GM12878 (cell line): ENCODE measurements at places on chromosomes 1 and 21.

DNA sequence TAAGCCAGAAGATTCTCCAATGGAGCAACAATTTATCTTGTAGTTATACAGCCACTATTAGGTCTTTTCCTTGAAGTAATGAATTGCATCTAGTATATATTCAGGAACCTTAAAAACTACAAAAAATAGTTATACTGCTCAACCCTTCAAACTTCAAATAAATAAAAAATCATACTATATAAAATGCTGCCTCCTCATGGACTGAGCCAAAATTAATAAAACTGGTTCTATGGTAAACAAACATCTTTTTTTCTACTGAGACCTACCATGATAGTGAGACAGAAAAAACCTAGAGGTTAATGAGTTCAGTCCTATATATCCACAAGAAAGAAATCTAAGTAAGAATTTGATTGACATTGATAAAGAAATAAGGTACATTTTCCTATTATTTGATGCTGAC, 67.7 kb downstream of the GPATCH2 start:
- no peak for DNase-seq

DNA sequence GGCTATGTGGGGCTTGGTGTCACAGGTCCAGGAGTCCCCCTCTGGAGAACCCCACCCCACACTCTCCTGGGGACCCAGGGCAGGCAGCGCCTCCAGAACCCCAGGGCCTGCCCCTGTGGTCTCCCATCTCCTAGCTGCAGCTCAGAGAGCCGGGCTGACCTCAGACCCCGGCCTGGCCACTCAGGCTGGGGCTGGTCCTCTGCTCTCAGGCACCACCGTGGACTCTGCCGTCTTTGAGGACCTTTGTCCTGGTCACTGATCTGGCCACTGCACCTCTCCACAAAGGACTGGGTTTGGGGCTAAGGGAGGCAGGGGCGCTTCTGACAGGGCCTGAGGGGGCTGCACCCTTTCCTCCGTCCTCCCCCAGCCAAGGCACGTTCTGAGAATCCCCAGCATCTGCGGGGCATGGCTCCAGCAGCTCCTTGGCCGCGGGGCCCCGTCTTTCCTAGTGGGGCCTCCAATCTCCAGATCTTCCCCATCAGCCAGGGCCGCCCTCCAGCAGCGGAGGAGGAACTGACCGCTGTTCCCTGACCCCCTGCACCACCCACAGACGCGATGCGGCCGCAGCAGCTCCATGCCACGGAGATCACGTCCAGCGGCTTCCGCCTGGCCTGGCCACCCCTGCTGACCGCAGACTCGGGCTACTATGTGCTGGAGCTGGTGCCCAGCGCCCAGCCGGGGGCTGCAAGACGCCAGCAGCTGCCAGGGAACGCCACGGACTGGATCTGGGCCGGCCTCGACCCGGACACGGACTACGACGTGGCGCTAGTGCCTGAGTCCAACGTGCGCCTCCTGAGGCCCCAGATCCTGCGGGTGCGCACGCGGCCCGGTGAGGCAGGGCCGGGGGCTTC, 3.3 kb downstream of the VWA1 start:
- no peak for DNase-seq

DNA sequence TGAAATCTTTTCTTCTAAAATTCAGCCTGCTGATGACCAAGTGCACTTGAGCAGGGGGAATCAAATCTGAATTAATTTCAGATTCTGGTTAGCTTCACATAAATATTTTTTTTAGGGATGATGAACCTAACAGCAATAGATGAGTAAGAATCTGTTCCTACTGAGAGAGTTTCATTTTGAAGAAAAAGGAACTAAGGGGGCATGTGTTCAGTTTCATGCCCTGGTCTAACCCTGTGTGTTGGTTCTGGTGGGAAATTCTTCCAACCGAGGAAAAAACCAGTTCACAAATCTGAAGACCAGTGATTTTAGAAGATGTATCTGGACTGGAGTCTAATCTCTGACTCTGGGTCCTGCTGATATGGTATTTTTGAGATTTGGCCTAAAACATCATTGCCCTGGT, 13.7 kb downstream of the SELL start:
- peak; percentile 77 for DNase-seq

- no peak for DNase-seq
Measured at GRCh38 chr1:33735624-33736023, 128.3 kb upstream of the HMGB4 start.

DNA sequence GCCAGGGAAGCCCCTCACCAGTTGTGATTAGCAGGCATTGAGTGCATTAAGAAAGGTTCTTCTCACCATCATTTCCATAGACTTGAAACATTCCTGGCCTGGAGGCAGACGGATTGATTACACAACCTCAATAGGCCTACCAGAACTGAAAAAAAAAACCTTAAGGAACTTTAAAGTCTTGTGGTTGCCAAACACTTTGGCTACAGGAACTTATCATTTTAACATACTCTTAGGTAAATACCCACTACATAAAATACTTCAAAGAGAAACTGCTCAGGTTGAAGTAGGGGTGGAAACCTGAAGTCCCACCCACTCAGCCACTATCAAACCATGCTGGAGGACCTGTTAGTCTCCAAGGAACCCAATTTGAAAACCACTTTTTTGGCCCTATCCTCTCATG, 22.4 kb upstream of the HMGB4 start:
- no peak for DNase-seq

DNA sequence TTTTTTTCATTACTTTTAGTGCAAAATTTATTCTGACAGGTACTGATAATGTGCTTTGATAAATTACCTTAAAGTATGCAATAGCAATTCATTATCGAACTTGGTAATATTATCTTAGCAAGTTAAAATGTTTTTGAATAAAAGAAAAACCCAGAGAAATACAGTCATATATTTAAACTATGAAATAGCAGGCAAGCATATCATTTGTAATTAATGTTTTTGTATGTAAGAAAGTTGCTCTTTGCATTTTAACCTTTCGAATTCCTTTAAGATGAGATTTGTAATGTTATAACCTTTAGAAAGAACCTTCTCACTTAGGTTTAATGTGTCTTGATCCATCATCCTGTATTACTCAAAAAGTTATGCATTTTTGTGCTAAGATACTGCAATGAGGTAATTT, 585.6 kb downstream of the PTBP2 start:
- no peak for DNase-seq

DNA sequence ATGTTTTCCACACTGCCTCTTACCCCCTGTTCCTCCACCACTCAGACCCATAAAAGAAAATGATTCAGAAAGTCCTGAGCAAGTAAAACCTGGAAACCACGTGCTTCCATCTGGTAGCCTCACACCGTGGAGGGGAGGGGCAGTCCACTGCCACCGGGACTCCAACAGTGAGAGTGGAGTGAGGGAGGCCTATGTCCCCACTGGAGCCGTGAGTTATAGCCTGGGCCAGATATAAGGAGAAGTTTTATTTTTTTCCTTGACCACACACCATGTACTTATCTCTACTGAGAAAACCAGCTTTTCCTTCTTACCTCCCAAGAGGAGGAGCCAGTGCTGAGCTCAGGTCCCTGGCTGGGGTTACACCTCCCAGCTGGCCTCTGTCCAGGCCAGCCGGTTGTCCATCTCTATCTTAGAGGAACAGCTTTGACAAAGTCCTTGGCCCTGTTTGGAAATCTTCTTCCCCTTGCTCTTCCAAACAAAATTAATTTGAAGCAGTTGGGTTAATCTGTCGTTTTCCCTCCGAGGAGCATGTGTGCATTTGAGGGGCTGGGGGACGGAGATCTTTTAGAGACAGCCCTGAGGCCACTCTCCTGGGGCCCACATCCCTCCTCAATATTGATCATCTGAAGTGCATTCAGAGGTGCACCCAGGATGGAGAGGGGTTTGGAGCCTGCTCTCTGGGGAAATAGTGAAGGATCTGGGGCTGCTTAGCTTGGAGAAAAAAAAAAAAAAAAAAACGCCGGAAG, 49.1 kb upstream of the SERBP1 start:
- no peak for DNase-seq

GRCh38 chr1:59936358-59936821, 9.8 kb upstream of the CYP2J2 start:
- no peak for DNase-seq

- no peak for DNase-seq
Measured at GRCh38 chr1:66346057-66346795, 187.7 kb upstream of the SGIP1 start.

GRCh38 chr1:19734472-19734999, 65.2 kb downstream of the TMCO4 start:
- no peak for DNase-seq

DNA sequence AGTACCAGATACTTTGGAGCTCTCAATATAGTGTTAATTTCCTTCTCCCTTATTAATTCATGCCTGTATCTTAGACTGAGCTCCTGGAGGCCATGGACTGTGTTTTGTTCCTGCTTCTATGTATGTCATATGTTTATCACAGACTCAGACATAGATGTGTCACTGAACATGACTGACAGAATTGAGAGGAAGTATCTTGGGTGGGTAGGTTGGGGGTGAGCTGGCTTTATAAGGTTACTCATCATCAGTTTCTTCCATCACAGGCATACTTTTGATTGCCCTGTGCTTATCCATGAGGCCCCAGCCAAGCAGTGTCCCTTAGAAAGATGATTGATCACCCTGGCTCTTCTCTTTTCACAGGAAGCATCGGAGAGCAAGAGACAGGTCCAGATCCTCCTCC, 5.6 kb upstream of the SH3D21 start:
- no peak for DNase-seq

DNA sequence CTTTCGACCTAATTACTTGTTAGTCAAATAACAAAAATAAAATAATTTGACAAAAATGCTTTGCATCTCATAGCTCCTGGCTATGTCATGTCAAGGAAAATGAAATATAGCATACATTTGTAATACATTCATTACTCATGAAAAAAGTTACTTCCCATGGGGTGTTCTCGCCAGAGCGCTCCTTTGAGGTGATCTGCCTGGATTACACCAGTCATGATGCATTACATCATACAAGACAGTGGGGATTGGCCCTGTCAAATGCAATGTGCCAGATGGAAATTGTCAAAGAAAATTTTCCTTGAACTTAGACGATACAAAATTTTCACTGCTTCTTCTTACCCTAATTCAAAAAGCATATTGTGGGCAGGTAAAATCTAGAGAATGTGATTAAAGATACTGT, 215.6 kb upstream of the B3GALT2 start:
- no peak for DNase-seq

GRCh38 chr1:178573330-178573729, 60.4 kb downstream of the TEX35 start:
- peak; percentile 23 for DNase-seq

DNA sequence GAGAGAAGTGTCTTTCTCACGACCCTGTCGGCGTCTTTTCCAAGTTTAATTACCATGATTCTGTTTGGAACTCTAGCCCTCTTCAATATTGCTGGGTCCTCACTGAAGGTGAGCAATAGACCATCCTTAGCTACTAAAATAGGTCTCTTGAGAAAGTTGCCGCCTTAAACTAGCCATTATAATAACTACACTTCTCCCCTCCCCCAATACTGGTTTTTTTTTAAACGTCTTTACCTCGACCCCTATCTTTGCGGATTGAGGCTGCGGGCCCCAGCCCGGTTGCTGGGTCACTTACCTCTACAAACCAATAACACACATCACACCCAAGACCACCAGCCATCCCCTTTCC, 672 bp downstream of the ENSA start:
- DNase-seq = no peak

DNA sequence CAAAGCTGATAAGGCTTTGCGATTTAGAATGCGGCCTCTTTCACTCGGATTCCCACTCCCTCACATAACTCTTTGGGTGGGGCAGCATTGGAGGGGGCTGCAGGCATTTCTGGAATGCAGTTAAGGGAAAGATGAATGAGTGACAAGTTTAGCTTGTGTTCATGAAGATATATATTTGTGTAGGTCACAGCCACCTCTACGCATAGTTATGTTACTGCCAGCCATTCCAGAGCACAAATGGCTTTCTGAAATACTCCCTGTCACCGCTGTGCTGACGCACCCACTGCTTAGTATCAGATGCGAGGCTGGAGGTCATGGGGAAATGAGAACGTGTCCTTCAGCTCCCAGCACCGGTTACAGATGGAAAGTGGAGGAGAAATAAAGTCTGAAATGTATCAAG, 54.1 kb upstream of the ATP1A1 start:
- DNase-seq = no peak

DNA sequence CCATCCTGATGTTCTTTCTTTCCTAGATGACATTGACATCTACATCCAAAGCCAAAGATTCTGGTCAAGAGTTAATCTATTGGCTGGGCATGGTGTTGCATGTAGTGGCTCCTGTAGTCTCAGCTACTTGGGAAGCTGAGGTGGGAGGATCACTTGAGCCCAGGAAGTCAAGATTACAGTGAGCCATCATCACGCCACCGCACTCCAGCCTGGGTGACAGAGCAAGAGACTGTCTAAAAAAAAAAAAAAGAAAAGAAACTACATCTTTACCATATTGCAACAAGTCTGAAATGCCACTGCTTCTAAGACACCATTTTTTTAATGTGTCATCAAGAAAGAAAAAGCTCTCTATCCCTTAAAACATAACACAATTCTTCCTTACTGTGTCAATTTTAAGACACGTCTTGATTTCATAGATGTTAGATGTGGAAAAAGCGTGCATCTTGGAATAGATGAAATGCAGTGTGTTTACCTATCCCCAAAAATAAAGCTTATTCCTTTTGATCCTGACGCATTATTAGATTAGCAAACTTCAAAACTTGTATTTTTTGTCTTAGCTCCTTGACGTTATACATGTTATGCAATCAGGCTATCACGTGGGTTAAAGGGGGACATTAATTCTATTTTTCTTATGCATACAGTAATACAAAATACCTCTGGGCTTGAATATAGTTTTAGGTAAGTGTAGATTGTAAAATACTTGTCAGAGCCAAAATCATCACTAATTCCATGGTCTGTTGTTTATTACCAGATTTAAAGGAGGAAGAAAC, 46.3 kb downstream of the ELAPOR1 start:
- DNase-seq = no peak

DNA sequence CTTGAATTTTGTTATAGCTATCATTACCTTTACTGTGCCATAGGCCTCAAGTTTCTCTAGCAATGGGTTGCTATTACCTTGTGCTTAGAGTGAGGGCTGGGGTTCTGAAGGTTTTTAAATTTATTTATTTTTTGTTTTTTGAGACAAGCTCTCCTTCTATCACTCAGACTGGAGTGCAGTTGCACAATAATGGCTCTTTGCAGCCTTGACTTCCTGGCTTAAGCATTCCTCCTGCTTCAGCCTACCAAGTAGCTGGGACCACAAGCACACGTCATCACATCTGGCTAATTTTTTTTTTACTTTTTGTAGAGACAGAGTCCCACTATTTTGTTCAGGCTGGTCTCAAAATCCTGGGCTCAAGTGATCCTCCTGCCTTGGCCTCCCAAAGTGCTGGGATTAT, 41.5 kb downstream of the SNX27 start:
- no peak for DNase-seq
